ENCODE measurements at places on chromosomes 1 and 21.

DNA sequence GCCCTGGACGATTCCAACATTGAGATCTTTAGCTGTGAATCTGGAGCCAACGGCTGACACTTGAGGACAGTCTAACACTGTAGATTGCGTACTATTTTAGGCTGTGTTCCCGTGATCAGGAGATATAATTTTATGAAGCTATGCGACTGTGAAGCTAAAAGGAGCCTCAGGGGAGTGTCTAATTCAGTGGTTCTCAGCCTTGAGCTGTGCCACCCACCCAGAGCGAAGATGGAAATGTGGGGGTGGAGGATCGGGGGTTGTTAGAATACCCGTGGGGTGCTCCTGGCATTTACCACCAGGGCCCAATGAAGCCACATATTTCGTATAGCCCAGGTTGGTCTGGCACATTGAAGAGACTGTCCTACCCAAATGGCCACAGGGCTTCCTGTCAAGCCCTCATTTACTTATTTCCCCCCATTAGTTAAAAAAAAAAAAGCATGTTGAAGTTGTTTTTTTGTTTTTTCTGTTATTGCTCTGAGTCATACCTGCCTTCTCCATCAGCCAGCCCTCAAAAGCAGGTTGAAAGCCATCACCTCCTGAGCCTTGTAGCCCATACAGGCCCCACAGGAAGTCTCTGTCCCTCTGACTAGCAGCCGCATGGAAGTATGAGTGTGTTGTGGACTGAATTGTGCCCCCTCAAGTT, 141.7 kb downstream of the GALNT2 start:
- DNase-seq = no peak

DNA sequence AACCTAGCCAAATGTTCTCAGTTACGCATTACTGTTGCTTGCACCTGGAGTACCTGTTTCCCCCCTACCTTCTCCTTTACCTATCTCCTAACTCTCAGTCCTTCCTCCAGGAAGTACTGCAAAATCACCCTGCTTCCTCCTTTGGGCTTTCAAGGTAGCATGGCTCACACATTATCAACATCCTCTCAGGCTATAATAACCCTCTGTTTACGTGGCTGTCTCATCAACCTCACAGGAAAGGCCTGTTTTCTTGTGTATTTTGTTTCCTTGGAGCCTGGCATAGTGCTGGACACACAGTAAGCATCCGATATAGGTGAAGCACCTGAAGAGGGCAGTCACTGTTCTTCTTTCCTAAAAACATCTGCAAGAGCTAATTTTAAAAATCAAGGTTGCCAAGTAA, 32.7 kb upstream of the ANGPTL7 start:
- DNase-seq = no peak

DNA sequence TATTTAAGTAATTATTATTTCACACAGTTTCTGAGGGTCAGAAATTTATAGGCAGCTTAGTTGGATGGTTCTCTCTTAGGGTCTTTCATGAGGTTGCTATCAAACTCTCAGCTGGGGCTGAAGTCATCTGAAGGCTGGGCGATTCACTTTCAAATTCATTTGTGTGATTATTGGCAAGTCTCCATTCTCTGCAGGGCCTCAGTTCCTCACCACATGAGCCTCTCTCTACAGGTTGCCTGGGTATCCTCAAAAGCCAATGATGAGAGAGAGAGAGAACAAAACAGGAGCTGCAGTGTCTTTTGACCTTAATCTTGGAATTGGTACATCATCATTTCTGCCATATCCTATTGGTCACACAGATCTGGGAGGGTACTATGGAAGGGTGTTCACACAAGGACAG, 29.6 kb upstream of the COG2 start:
- DNase-seq = no peak

DNA sequence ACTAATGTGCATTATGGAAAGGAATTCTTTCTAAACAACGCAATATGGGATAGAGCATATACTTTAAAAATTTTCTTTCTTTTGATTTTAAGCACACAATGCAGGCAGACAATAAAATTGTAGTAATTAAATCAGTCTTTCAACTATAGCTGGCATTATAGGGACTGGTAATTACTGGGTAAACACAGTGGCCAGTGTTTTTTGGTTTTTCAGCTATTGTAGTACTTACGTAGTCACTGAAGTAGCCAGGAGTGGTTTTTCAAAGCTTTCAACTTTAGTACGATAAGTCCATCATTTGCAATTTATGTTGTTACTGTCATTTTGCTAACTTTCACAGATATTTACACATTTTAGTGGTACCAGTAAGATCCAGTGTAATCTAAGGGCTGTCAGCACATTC, 50.6 kb downstream of the RAB3GAP2 start:
- DNase-seq = no peak

- DNase-seq = peak; percentile 93
These were observed 158.2 kb downstream of the PBX1 start for GRCh38 chr1:164716992-164717703.

DNA sequence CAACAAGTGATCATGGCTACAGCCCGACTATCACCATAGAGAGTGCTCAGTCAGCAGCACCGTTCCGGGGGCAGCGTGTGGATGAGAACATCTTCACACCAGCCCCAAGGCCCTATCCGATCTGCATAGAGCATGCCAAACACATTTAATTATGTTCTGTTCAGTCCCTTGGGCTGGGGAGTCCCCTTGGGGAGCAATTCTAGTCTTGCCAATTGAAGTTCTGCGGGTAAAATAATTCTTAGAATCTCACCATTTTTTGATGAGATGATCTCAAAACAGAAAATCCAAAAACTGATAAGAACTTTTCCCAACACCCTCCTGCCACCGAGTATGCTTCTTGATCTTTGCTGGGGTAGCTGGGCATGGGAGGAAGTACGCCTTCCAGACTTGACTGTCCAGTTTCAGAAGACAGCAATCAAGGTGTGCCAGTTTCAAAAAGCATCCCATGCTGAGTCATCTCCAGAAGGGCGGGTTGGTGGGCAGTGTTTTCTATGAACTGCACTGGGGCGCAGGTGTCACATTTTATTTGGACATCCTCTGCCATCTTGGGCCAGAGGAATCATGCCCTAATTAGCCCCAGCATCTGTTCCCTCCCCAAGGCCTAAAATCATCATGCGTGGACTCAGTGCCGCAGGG, 20.8 kb upstream of the PTPRF start:
- no peak for DNase-seq

- DNase-seq = no peak
These were observed 213.9 kb downstream of the SEC16B start for GRCh38 chr1:177755851-177756560.

GRCh38 chr21:31592963-31593560, 66.4 kb upstream of the SOD1 start:
- no peak for DNase-seq

- no peak for DNase-seq
These were observed 37.9 kb downstream of the WNT4 start for GRCh38 chr1:22104865-22105437.

DNA sequence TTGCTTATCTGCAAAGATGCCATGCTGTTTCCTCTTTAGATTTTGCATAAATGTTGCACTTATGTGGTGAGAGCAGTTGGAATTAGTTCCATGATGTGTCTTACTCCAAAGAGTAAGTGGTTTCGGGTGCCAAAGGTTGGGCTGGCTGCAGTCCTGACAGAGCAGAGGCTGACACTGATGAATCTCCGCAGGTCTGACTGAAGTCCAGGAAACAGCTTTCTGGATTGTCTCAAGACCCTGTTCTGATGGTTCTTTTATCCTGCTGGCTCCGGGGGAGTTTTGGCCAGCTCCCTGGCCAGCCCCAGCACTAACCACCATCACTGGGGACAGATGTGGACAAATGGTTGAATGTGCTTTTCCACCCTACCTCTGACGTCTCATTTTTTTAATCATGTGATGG, 207.2 kb upstream of the KIAA0040 start:
- no peak for DNase-seq

DNA sequence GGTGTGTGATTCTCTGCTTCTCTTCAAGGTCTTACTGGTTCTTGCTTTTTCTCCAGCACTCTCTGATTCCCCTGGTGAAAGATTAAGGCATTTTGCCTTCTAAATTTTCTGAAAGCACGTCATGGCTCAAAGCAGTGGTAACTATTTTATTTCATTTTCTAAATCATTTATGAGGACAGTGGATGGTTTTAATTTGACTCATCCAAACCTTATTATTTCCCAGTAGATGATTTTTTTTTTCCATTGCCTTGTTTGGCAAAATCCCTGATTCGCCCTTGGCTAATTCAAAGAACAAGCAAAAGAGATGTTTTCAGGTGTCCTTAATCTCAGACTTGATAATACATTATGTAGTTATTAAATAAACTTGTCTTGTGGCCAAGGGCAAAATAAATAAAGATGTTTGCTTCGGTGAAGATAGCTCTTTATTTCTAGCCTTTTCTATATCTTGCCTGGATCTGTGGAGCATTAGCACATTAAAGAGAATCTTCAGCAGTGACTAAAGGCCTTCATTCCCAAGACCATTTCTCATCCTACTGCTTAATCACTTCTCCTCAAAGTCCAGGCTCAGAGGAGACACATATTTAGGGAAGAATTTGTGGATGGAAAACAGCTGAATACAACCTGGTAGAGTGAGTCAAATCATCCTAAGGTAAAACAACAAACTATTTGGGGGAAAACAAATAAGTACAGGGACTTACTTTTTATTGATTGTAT, 359.8 kb downstream of the DUSP10 start:
- DNase-seq = no peak

- DNase-seq = no peak
These were observed 624 bp downstream of the SLC41A1 start for GRCh38 chr1:205812271-205812877.

DNA sequence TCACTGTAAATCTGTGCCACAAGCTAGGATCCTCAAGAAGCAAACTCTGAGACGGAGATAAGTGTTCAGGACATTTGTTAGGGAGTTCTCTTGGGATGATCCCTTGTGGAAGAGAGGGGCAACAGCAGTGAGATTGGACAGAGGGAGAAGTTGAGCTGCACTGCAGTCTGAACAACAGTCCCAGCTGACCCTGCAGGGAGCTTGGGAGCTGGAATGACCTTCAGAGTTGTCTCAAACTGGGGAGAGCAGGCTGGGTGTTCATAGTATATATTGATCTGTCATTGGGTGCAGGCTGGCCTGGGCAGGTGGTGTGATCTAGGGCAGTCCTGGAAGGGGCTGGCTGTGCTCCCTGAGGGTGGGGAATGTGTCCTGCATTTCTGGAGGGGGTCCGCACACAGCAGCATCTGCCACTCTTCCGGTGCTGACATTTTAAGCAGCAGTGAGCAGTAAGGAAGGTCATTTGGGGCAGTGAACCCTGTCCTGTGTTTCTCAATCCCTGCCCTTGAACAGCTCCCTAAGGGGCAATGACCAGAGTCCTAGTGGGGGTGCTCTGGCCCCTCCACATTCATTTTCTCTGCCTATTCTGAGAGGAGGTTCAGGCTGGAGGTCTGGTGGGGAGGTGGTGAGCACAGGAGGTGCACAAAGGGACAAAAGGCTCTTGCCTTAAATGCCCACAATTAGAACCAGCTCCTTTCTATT, 90.2 kb upstream of the PPM1J start:
- no peak for DNase-seq

GRCh38 chr1:235822685-235823084, 44.0 kb downstream of the LYST start:
- no peak for DNase-seq

DNA sequence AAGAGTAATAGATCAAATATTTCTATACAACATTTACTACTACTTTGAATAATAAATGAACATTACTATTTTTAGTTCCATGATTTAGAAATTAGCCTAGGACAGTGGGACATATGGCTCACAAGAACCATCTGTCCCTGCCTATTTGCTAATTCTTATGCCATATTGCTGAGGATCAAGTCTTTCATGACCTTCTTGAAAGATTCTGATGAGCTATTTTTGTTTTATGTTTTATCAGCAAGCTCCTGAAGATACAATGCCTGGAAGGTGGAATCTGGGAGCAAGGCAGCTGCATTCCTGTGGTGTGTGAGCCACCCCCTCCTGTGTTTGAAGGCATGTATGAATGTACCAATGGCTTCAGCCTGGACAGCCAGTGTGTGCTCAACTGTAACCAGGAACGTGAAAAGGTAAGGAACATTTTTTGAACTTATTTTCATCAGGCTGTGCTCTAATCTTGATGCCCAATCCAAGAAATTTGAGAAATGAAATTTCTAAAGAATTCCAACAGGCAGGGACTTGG, 326.7 kb downstream of the PAPPA2 start:
- DNase-seq = no peak

DNA sequence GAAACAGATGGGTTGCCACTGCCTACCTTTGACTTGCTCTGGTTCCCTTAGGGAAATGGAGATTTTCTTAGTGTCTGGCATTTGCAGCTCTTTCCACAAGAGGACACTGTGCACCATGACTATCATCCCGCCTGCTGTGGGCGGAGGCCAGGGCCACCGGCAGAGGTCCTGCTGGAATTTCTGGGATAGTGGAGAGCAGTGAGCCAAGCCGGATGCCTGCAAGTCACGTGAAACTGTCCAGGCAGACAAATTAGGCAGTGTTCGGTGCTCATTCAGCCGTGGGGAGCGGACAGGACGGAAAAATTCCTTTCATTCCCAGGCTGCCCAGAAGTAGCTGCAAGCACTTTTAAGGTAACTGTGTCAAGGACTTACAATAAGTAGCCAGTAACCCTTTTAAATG, 43.4 kb downstream of the IGSF5 start:
- no peak for DNase-seq

DNA sequence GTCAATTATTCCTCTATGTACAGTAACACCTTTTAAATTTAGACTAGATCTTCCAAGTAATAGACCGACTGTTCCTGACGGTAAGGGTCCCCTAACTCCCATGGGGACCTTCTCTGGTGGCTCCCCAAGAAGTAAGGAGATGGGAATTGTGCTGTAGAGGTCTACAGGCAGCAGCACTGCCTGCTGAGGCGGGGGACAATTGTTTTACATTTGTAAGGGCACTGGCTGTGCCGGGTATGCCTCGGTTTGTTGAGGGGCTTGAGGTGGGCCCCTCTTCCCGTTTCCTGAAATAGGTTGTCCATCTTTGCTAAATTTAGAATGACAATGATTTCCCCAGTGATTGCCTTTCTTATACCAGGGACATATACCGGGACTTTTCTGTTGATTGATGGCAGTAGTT, 13.1 kb upstream of the L1TD1 start:
- DNase-seq = no peak

- DNase-seq = no peak
These were observed 231.9 kb downstream of the TOMM20 start for GRCh38 chr1:234896477-234897389.

GRCh38 chr1:201982623-201983379, at the start of gene RNPEP:
RNPEP (plus strand) TSS chr1:201982648; CDS start chr1:201982667, 19 bp downstream.
- DNase-seq = peak; percentile 76

GRCh38 chr1:117401761-117402160, 34.5 kb downstream of the MAN1A2 start:
- DNase-seq = no peak
